Stimulated activated CD8-positive, alpha-beta memory T cell treated with anti-CD3 and anti-CD28 coated beads, Interleukin-4, amount 100 ng/mL, for 4 hours (primary cell): ENCODE measurements at places on chromosomes 11 and 22.

- no peak for DNase-seq
Measured at GRCh38 chr11:2473361-2474058, 28.7 kb downstream of the KCNQ1 start.

GRCh38 chr22:21938071-21938822, 14.4 kb downstream of the PPM1F start:
- peak; percentile 73 for DNase-seq

DNA sequence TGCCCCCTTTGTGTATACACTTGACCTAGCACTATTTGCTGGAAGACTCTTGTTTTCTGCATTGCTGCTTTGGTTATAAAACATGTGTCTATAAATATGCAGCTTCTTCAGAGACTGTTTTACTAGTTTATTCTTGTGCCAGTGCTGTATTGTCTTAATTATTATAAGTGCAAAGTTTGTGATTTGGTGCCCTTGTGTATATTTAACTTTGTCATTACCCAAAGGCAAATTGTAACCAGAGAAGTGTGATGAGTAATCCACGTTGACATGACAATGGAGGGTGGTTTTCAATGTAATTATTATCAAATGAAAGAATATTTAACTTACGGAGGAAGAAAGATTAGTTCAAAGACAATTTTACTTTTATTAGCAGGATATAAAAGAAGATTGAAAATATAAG, 75.0 kb upstream of the PRODH start:
- DNase-seq: no peak

GRCh38 chr11:20707876-20708275, 38.5 kb downstream of the NELL1 start:
- DNase-seq: no peak

DNA sequence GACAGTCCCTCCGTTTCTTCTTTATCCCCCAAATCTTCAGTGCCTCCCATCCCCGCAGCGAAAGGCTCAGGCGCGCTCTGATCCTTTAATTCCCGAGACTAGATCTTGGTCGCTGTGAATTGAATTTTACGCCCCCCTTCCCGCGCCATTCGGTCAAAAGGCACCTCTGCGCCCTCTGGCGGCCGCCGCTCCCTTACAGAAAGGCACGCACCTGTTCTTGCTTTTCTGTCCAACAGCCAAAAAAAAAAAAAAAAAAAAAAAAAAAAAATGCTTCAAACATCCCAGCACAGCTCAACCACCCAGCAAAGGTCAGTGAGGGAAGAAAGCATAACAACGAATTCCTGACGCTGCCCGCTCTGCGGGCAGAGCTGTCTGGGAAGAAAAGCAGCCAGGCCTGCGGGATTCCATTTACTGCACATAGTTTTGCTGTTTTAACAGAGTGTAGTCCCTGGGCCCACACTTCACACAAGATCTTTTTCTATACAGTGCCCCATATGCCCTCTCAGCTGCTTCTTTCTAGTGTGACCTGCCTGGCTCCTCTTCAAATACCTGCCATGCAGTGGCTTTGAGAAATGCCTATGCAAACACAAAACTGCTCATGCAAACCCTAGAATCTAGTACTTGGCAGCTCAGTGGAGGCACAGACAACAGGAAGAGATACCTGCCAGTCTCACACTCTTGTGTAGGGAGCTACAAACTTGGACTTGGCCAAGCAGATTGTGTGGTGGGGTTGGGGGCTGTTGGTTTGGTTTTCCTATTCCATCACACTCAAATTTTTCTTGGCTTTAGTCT, 1.3 kb upstream of the ESAM start:
- DNase-seq: peak; percentile 62

DNA sequence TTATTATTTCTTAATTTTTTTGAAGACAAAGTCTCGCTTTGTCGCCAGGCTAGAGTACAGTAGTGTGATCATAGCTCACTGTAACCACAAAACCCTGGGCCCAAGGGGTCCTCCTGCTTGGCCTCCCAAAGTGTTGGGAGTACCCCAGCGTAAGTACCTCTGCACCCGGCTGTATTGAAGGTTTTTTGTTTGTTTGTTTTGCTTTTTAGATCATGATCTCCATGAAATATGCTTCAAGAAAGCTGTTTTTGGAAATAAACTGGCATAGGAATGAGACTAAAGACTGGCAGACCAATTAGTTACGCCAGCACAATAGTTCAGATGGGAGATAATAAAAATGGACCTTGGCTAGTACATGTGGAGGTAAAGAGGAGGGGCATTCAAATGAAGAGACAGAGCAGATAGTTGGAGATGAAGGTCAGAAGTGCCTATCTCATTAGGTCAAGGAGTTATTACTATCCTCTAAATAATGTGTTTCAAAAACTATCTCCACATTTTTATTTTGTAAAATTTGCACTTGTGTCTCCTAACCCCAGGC, 4.1 kb upstream of the MRPL48 start:
- no peak for DNase-seq

- no peak for DNase-seq
Measured at GRCh38 chr11:115974703-115975102, 470.5 kb upstream of the CADM1 start.

DNA sequence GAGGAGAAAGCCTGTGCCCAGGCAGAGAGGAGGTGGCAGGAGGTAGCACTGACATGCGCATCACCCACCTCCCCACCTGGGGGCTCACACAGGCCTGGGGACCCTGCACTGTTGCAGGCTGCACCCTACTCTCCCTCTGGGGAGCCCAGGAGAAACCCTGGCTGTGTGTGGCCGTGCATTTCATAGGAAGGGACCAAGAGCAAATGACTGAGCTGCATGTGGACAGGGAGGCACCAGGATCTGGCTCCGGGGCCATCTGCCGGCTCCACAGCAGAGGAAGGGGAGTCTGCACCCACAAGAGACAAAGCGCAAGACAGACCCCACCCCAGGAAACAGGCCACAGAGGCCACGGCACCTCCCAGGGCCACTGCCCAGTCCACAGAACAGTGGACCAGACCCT, 22.7 kb downstream of the BID start:
- no peak for DNase-seq

DNA sequence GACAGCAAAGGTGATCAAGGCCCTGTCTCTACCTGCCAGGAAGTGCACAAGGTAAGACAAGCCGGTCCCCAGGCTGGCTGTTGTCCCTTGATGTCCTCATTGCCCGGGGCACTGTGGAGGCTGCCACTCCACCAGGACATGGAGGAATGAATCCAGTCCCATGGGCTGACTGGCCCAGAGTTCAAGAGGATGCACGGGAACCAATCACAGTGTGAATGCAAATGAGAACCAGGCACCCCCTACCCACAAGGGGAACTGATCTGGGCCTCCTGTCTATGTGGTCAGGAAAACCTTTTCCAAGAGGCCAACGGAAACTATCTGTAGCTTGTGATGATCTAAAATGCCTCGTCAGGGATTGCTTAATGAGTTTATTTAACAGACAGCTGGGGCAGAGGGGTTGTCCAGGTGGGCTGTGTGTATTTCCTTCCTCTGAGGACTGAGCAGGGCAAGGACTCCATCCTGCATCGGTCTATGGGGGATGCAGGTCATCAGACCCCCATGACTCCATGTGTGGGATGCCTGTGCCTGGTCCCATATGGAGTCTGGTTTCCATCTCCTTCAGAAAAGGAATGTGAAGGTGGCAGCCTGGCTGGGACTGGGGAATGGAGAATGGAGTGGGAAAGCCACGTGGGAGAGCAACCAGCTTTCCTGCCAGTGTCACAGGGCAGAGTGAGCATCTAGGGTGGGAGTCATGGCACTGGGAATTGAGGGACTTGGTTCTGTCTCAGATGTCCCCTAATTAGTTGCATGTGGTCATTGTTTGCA, 60.5 kb downstream of the CD82 start:
- DNase-seq: no peak

DNA sequence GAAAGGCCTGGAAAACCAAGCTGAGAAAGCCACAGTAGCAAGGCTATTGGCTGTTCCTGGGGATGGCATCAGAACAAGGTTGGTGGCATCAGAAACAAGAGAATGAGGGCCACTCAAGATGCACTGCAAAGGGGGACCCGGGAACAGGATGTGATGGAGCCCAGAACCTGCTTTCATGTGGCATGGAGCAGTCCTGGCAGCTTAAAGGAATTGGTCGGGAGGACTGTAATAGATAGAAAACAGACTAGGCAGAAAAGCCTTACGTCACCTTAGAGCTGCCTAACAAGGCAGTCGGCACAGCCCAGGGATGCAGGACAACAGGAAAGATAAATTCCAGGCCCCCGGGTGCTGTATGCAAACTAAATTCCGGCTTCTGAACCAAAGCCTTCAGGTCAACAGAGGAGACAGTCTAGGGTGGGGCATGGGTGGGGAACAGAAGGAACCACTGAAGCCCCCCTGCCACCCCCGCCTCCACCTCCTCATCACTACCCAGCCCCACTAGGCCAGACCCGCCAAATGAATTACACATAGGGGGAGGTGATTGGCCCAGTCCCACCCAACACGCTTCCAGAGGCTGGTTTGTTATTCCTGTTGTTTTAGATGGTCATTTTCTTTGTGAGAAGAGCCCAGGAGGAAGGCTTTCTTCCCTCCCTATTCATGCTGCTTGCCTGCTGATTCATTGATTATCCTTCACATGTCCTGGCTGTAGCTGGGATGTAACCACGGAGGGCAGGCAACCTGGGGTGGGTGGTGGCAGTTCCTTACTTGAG, 25.7 kb upstream of the LRRC55 start:
- DNase-seq: no peak

DNA sequence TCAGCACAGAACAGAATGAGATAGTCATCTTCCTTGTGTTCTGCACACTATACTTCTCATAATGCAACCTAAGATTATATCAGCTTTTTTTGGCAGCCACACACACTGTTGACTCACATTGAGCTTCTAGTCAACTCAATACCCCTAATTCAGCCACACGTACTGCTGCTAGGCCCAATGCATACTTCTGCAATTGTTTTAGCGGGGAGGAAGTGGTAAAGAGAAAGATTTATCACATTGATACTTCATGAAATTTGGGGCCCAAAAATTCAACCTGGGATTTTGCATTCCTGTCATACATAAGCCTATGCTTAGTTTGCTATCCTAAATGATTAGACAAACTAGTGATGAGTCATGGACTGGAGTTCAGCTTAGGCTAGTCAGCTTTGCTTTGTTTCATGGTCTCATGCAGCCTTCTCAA, 8.6 kb upstream of the UPB1 start:
- DNase-seq: no peak

DNA sequence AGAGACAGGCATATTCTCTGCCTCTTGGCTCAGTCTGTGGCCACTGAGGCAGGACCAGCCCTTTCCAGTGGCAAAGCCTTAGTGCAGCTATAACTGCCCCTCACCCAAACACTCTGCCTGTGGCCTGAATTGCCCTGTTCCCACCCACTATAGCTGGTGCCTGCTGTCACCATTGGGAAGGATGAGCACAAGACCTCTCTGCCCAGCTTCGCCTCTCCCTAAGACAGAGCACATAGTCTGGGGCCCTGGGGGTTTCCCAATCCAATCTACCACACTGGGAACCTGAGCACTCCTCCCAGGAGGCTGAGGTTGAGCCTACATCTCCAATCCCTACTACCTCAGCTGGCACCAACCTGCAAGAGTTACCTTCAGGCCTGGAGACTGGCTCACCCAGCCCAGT, 670.4 kb downstream of the JRKL start:
- DNase-seq: no peak

DNA sequence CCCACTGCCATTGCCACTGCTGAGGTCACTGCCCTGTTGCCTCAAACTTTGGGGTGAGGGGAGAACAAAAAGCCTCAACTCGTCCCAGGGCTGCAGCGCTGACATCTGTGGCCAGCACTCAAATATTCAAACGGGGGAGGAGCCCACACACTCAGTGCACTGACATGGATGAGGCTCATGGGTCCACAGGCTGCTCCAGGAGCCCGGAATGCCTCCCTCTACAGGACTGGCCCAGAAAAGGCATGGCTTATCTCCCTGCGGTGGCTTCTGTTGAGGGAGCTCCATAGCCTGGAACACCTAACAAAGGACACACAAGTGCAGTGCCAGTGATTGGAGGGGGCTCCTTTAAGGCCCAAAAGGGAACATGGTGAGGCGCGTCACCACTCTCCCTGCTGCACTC, 341.1 kb upstream of the LUZP2 start:
- DNase-seq: no peak

DNA sequence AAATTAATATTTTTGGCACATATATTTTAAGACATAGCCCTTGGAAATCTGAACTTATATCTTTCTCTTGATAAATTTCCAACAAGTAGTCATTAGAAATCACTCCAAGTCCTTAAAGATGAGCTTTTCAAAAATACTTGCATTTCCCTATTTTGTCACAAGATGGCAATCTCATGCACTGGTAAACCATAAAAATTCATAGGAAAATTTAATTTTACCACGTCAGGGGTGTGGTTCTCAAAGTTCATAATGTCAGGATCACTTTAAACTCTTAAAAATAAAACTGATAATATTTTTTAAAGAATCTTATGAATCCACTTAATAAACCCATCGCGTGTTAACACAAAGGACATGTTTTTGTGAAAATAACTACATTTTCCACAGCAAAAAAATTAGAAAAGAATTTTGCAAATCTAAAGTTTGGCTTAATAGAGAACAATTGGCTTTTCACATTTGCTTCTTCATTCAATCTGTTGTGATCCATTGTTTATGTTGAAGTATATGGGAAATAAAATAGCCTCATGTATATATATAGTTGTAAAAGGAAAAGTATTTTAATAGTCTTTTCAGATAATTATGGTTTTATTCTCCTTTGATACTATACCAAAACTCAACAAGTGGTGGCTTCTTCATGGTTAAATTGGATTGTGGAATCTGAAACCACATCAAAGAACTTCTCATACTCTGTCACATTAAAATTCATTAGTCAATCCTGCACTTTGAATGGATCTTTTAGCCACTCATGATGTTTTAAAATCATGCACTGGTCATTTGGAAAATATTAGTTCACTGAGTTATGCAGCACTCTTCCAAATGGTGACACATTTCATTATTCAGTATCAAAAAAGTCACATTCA, 169.1 kb downstream of the CADM1 start:
- no peak for DNase-seq

DNA sequence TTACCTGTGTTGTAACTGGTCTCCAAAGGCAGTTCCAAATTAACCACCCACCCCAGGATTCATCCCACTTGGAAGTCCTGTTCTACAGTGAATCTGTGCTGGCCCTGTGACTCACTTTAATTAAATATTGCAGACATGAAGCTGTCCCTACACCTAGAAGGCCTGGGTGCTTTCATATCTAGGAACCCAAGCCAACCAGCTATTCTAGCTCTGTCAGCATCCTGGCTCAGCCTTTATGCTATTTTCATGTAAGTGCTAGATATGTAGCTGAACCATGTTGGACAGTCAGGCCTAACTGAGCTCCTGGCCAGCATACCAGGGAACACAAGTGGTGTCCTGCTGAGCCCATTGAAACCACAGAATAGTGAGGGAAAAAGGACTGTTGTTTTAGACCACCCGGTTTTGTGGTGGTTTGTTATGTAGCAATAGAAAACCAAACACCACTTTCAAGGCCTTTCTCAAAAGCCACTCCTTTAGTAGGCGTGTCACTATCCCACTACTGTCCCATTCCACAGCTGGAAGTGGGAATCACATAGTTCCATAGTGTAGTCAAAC, 30.3 kb downstream of the CNTF start:
- no peak for DNase-seq
